ENCODE measurements at places on chromosomes 1 and 21.

- no peak for DNase-seq
Measured at GRCh38 chr1:207084701-207085180, 3.9 kb upstream of the C4BPB start.

DNA sequence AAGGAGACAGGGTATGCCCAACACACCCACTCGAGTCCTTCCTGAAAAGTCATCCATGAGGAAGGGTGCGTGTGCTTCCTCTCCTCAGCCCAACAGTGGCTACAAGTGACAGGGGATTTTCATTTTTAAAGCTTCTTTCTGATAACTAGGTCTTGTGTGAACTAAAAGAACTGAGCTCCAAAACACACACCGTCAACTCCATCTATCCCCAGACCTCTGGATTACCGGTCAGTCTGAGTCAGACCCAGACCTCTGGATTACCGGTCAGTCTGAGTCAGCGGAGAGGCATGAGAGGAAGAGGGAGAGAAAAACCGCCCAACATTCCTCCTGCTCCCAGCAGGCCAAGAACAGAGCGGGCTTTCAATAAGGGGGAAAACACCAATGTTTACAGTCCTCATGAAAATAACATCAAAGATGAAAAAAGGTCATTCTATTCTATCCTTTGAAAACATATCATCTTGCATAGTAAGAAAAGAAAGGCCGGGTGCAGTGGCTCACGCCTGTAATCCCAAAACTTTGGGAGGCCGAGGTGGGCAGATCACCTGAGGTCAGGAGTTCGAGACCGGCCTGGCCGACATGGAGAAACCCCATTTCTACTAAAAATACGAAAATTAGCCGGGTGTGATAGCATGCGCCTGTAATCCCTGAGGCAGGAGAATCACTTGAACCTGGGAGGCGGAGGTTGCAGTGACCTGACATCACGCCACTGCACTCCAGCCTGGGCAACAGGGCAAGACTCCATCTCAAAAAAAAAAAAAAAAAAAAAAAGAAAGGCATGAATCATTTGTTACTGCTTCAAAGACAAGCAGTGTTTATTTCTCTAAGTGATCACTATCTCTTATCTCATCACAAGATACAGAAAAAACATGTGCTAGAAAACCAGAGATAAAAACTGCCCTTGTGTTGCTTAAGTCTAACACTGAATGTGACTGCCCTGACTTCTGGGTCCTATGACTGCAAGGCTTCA is 3.4 kb downstream of the PTTG1IP start:
- DNase-seq: peak; percentile 22

DNA sequence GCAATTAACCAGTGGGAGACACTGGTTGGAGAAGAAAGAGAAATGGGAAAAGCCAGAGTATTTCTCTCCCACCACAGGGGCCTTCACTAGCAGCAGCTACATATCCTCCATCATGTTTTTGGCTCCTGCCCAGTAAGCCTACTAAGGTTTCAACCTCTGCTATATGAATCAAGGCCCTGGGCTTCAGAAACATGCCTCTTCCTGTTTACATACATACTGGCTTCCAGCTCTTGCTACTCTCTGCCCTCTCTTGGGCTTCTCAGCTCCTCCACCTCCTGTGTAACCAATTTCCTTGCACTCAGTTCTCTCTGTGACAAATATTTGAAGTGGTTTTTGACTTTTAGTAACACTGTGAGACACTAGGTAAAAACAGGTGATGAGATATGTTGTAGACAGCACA is 80.8 kb downstream of the LRRC7 start:
- DNase-seq: no peak

DNA sequence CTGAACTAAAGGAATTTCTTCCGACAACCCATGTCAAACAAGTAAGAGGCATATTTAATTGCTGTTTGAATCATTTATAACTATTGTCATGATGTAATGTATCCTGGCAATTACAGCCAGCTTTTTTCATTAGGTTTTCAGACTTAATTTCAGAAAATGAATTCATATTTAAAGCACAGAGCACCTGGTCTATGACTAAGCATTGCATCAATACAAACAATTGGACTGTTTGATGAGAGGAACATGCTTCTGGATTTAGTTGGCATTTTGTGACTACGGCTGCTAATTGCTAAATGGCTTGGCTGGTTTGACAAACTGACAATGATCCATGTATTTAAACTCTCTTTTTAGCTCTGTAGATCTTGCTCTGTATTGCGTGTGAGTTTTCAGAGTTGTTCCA is 853.4 kb downstream of the NCAM2 start:
- no peak for DNase-seq

DNA sequence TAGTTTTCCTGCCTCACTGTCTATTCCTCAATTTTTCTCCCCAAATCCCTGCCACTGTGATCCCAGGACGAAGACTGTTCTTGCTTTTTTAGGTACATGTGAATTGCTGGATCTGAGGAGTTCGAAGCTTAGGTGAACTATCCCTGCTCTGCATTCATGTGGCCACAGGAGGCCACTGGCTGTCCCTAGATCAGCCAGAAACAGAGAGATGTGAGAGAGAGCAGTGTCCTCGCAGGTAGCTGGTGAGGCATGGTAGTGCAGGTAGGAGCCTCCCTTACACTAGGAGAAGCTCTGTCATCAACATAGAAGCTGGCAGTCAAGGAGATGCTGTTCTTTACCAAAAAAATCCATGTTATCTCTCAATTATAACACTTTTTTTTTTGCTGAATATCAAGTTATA is 71.5 kb downstream of the USP24 start:
- DNase-seq: no peak

GRCh38 chr1:167330601-167331293 is 110.1 kb downstream of the POU2F1 start:
- no peak for DNase-seq

DNA sequence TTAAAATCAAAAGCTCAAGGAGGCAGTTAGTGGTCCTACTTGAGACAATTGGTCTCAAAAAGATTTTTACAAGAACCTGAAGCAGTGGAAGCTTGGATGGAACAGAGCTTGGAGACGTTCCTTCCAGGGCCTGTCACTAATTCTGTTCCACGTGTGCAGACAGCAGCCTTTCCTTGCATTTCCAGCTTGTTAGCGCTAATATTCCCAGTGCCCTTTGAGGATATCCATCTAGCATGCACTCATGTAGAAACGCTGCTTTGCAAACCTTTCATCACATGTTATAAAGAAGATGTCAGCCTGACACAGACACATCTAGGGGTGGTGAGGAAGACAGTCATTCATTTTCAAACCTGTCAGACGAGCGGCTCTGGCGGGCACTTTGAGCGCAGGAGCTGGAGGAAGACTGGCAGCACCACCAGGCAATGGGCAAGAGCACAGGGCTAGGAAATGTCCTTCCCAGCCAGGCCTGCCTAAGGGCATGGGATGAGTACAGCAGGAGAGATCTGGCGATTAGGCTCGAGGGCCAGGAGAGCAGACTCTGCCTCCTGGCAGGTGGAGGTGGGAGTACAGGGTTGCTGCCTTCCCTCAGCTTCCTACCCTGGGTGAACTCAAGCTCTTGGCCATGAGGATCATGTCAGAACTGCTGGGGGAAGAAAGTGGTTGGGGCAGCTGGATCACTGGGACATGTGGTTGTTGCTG is 55.5 kb downstream of the CASQ2 start:
- no peak for DNase-seq

- no peak for DNase-seq
Measured at GRCh38 chr1:7948960-7949359, 8.3 kb upstream of the TNFRSF9 start.

DNA sequence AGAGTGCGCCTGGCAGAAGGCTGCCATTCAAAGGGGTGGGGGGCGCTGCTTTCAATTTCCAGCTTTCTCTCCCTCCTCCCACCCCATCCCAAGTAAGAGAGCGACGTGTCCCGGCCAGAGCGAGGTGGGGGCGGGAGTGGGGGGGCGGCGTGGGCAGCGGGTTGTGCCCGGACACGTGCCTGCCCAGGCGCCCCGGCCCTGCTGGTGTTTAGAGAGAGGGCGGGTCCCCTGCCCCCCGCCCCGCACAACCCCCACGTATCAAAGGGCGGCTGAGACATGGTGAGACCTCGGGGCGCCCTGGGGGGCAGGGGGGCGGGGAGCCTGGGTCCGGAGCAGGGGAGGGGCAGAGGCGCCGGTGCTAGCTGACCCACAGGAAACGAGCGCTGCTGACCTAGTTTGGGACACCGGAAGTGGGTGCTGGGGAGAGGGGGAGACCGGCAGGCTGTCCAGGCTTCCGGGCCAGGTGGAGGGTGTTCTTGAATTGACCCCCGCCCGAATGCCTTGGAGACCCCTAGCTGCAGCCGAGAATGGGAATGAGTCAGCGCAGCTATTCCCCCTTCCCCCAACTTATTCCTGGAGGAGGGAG is 1.3 kb downstream of the ZBTB7B start:
- DNase-seq: peak; percentile 77
